ENCODE measurements at places on chromosomes 3 and 15.

GRCh38 chr15:99992611-99993231, 259.5 kb upstream of the LYSMD4 start:
- no peak for DNase-seq

DNA sequence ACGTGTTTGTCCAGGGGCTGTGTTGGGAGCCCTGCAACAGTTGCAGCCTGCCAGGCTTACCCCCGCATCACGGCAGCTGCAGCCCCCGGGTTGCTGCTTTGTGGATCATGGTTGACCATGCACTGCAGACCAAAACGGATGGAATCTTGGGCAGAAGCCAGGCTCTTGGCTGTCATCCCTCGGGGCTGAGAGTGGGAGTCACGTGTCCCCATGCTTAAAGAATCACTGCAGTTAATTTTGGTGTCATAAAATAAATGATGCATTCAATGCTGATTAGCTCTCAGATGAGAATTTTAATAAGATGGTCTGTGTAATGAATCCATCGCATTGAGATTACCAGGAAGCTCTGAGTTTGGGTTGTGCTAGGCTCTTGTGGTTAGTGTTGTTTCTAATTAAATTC, 115.6 kb downstream of the CHDH start:
- peak; percentile 49 for DNase-seq

DNA sequence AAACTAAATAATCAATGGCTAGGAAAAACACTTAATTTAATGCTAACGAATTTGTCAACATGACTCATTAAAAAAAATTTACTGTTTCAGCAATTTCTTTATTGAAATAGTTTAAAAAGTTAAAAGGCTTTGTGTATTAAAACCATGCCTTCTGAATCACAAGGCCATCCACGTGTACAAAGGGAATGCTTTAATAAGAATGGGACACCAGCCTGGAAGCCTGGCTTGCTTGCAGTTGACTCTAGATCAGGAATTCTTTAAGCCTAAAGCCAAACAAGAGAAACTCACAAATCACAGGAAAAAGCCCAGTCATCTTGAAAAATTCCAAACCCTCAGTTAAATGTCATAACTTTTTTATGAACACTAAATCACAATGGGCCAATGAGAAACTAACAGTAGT, 137.6 kb downstream of the PEAK1 start:
- DNase-seq: no peak

DNA sequence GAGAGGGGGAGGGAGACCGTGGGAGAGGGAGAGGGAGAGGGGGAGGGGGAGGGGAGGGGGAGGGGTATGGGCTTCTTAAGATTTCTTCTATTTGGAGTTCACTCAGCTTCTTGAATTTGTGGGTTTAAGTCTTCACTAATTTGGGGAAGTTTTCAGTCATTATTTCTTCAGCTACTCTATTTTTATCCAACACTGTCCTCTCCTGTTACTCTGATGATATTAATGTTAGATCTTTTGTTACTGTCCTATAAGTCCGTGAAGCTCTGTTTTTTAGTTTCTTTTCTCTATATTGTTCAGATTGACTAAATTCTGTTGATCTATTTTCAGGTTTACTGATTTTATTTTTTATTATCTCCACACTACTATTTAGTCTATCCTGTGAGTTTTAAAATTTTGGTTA, 351.5 kb upstream of the TPM1 start:
- no peak for DNase-seq

DNA sequence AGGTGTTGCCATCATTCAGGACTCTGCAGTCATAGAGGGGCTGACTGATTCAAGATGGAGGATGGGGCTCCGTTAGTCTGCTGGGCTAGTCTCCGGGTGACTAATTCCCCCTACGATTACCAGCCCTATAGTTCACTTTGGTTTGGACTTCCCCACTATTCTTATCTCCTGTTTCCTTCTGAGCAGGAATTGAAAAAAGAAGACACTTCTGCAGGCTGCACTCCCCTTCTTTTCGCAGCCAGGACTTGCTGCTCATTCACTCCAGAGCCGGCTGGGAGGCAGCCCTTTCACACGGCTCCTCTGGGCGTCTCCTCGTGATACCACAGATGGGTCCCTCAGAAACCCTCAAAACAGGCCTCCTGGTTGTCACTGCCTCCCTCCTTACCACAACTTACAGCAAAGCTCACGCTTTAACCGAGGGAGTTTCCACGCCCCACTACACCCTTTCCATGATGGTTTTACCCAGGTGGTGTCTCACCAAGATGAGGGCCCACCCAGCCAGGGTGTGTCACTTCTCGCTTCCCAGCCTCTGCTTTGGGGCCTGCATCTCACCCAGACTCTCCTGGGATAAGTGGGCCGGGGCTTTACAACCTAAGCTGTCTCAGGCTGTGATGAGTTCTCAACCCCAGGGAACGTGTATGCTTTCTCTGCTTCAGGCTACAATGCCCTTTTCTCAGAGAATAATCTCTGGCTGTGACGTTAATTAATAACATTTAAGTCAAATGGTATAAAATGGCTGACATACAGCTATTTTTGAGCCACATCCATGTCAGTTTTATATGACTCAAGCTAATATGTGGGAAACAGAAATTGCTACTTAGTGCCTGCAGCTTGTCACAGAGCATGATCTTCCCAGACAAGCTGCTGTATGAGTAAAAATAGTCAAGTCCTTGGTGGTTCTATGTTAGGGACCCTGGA, 11.9 kb downstream of the CX3CR1 start:
- no peak for DNase-seq

- DNase-seq: no peak
Observed at GRCh38 chr3:71791634-71792033, 6.7 kb upstream of the PROK2 start.
